ENCODE measurements at places on chromosomes 6 and 20.

- no peak for DNase-seq
Observed at GRCh38 chr6:16625291-16626265, 135.7 kb downstream of the ATXN1 start.

GRCh38 chr6:62971976-62972658 is 239.2 kb upstream of the FKBP1C start:
- no peak for DNase-seq

- no peak for DNase-seq
Observed at GRCh38 chr6:158060455-158061360, 79.0 kb downstream of the SYNJ2 start.

DNA sequence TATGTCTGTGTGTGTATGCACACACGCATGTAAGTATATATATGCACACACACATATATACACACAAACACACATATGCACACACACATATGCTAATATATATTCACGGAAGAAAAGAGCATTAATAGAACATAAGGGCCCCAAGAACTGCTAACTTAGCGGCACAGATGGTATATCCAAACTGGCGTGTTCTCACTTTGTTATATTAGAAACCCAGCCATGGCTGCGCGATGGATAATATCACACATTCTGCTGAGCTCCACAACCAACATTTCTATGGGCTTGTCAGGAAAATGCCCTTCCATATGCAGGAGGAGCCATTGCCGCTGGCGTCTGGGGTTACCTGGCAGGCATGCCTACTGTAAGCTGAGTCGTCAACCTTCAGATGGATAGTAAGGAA is 122.1 kb downstream of the TTLL2 start:
- no peak for DNase-seq

GRCh38 chr6:109019911-109020310 is 74.7 kb downstream of the SESN1 start:
- DNase-seq: no peak
